ENCODE measurements at places on chromosomes 3 and 15. TPM values are rescaled to one million over a fixed set of nuclear protein-coding genes. Genes with fewer than 3 reads are reported as not detected.

- peaks cover 1% of the 10 kb centered on the region for H3K36me3 ChIP-seq
- H3K4me1 ChIP-seq, result peaks cover 35% of the 10 kb centered on the region
- H3K4me3 ChIP-seq, result peak overlapping the region; percentile 88
- peak; percentile 5 for DNase-seq
Measured at GRCh38 chr3:50293079-50293801, 1.0 kb upstream of the IFRD2 start.

DNA sequence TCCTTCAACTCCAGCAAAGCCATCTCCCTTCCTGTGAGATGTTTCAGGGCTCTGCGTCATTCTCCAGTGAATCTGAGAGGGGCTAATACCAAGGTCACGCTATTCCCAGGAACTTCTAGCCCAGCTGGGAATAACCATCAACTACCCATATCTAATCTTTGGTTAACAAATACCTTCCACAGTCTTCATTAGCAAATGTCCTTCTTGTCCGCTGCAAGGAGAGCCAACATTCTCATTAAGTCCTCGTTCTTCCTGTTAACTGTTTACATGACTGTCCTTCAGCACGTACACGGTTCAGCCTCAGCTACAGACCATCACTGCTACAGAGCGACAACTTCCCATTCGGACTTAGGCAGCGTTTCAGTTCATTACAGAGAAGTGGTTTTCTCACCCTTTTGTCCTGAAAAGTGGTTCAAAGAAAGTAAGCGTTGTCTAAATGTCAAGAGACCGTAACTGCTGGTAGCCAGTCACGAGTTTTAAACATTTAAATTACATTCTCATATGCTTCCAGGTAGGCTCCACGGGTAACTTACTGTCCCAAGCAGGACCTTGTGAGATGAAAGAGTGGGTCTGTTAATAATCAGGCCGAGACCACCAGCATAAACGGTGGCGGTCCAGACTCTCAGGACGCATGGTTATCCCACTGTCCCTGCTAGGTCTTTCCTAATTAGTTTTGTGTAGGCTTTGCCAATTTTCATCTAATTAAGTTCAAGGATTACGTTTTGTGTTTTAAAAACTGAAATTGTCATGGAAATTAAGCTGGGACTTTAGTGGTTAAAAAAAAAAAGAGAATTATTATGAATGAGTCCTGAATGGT is 63.8 kb downstream of the CHSY1 start:
- DNase-seq, result no peak
- H3K27me3 ChIP-seq, result no peaks in the 10 kb centered on the region
- H3K27ac ChIP-seq, result peak overlapping the region; percentile 82

DNA sequence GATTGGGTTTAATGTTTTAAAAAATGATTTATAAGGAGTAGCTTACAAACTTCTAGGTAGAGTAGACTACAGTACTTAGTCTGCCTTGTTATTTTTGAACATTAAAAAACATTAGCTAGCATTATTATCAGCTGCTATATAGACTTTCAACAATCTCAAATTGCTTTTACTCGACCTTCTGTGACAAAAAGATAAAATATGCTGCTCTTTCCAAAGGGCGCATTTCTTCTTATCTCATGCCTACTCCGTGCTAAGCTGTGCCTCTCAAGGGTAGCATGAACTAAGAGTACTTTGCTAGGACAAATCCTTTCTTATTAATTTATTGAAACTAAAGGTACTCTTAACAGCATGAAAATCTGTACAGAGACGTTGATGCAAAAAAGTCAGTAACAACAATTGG is 71.3 kb downstream of the SPRED1 start:
- peaks cover 7% of the 10 kb centered on the region for H3K27me3 ChIP-seq
- no peak overlapping the region for H3K4me3 ChIP-seq
- H3K36me3 ChIP-seq, result no peaks in the 10 kb centered on the region
- DNase-seq, result no peak

GRCh38 chr3:167209011-167209410 is 171.1 kb downstream of the ZBBX start:
- no peaks in the 10 kb centered on the region for H3K4me1 ChIP-seq
- H3K27me3 ChIP-seq, result no peaks in the 10 kb centered on the region
- DNase-seq, result no peak
- no peak overlapping the region for H3K4me3 ChIP-seq
- no peaks in the 10 kb centered on the region for H3K36me3 ChIP-seq

DNA sequence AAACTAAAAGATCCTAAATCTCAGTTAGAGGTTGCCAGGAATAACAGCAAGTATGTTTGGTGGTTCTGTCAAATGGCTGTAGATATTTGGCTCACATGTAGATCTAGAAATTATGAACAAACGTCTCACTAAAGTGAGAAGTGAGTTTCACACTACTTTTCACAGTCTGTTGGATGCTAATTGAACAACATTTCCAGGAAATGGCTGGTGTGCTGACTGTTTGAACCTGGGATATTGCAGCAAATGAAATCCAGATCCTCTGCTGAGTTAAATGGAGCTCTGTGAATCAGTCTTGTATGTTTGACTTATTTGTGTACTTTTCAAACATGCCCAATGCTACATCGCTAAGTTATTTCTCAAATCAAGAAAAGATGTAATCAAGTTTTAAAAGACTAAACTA is 21.3 kb upstream of the RSL24D1 start:
- no peak for DNase-seq
- H3K36me3 ChIP-seq, result peaks cover 44% of the 10 kb centered on the region
- peaks cover 57% of the 10 kb centered on the region for H3K4me1 ChIP-seq
- no peak overlapping the region for H3K4me3 ChIP-seq
- no peak overlapping the region for H3K27ac ChIP-seq

GRCh38 chr3:103126115-103126514 is 691.3 kb downstream of the ZPLD1 start:
- no peak for DNase-seq
- no peak overlapping the region for H3K27ac ChIP-seq
- no peak overlapping the region for H3K4me3 ChIP-seq
- no peaks in the 10 kb centered on the region for H3K36me3 ChIP-seq
- H3K4me1 ChIP-seq, result no peaks in the 10 kb centered on the region

DNA sequence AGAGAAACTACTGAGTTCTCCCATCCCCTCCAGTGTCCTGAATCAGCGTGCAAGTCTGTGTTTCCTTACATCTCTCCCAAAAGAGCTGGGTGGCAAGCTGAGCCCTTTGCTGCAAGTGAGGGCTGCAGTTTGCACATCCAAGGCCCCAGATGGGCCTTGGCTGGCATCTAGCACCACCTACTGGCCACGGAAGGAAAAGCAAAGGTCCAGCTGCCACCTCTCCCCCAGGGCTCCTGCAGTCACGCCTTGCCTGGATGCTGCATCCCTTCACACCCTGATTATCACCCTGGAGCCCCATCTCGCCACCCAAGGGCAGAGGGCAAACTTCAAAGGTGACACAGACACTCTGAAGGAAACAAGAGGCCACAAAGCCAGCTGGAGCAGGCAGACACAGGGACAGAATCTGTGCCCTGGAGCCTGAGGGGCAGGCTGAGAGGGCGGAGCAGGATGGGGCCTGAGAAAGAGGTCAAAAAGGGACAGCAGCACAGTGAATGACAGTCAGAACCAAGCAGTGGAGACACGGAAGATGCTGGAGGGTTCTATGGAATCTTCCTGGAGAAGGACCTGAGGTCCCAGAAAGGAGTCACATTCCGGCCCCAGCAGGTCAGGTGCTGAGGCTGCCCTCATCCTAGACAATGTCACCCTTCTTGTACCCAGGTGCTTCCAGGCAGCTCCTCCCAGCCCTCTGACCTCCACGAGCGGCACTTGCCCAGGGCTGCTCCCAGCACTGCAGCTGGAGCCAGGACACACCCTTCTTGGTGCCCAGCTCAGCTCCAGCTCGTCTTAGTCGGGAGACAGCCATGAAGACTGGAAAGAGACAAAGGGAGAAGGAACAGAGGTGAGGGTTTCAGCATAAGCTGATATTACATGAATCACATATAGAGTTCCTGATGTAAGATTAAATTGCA is 18.3 kb upstream of the NTRK3 start:
- peaks cover 8% of the 10 kb centered on the region for H3K27me3 ChIP-seq
- H3K4me3 ChIP-seq, result no peak overlapping the region
- DNase-seq, result peak; percentile 64
- no peaks in the 10 kb centered on the region for H3K36me3 ChIP-seq
- no peaks in the 10 kb centered on the region for H3K4me1 ChIP-seq

- H3K27ac ChIP-seq, result no peak overlapping the region
- no peak overlapping the region for H3K4me3 ChIP-seq
- no peaks in the 10 kb centered on the region for H3K36me3 ChIP-seq
- DNase-seq, result no peak
- no peaks in the 10 kb centered on the region for H3K4me1 ChIP-seq
Measured at GRCh38 chr3:103976931-103977339, 1389.8 kb upstream of the ALCAM start.

- peaks cover 32% of the 10 kb centered on the region for H3K36me3 ChIP-seq
- DNase-seq, result no peak
- no peaks in the 10 kb centered on the region for H3K4me1 ChIP-seq
- no peak overlapping the region for H3K27ac ChIP-seq
Measured at GRCh38 chr3:171142985-171143384, 116.5 kb upstream of the SLC2A2 start.

DNA sequence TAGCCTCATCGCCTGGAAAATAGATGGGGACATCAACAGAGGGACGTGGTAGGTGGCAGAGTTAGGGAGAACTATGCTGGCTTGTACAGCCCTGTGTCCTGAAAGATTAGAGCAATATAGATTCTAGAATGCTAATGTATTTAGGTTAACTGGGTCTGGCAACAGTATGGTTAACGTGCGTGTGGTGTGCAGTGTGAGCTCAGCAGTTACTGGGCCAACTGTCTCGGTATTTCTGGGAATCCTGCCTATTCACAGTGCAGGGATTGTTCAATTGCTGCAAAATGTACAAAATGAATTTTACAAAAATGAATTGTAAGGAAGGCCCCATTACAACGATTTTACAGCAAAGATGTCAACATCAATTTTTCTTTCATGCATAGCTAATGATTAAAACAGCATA is 20.6 kb downstream of the MEIS2 start:
- H3K36me3 ChIP-seq, result no peaks in the 10 kb centered on the region
- H3K27me3 ChIP-seq, result no peaks in the 10 kb centered on the region
- H3K27ac ChIP-seq, result no peak overlapping the region
- no peak for DNase-seq

- H3K27me3 ChIP-seq, result no peaks in the 10 kb centered on the region
- no peak overlapping the region for H3K27ac ChIP-seq
- no peaks in the 10 kb centered on the region for H3K36me3 ChIP-seq
- no peak for DNase-seq
- no peak overlapping the region for H3K4me3 ChIP-seq
- H3K4me1 ChIP-seq, result no peaks in the 10 kb centered on the region
Measured at GRCh38 chr3:103614719-103615118, 1179.9 kb downstream of the ZPLD1 start.

GRCh38 chr15:56049577-56049976 is 56.2 kb upstream of the NEDD4 start:
- H3K27ac ChIP-seq, result no peak overlapping the region
- H3K4me1 ChIP-seq, result peaks cover 3% of the 10 kb centered on the region
- no peak overlapping the region for H3K4me3 ChIP-seq
- H3K36me3 ChIP-seq, result no peaks in the 10 kb centered on the region
- H3K27me3 ChIP-seq, result peaks cover 7% of the 10 kb centered on the region
- DNase-seq, result no peak

DNA sequence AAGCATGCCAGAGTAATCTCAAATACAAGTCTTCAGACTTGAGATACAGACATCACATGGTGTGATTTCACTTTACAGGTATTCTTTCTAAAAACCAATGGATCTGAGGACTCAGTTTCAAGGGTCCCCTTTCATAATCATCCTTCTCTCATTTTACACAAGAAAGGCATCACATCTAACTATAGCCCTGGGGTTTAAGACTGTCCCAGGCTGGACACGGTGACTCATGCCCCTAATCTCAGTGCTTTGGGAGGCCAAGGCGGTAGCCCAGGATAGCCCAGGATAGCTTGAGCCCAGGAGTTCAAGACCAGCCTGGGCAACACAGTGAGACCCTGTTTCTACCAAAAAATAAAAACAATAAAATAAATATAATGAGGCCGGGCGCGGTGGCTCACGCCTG is 36.4 kb downstream of the UBP1 start:
- peaks cover 54% of the 10 kb centered on the region for H3K36me3 ChIP-seq
- H3K27ac ChIP-seq, result no peak overlapping the region
- no peaks in the 10 kb centered on the region for H3K4me1 ChIP-seq
- no peaks in the 10 kb centered on the region for H3K27me3 ChIP-seq

DNA sequence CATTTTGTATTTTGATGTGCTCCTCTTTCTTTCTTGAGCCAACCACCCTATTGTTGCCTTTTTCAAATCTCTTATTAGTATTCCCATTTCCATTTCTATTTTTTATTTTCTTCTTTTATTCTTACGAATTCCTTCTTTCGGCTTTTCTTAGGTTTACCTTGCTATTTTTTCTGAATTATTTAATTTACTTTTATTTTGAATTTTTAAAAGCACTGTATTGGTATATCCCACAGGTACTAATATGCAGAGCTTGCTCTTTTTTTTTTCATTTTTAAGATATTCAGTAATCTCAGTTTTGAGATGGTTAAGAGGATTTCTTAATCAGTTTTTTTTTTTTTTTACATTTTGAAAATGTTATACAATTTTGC is 18.4 kb upstream of the MCF2L2 start:
- H3K27me3 ChIP-seq, result peaks cover 21% of the 10 kb centered on the region
- peaks cover 12% of the 10 kb centered on the region for H3K36me3 ChIP-seq
- no peak overlapping the region for H3K27ac ChIP-seq
- H3K4me1 ChIP-seq, result peaks cover 24% of the 10 kb centered on the region
- H3K4me3 ChIP-seq, result peak overlapping the region; percentile 94

- no peak overlapping the region for H3K27ac ChIP-seq
- H3K4me3 ChIP-seq, result no peak overlapping the region
- H3K36me3 ChIP-seq, result no peaks in the 10 kb centered on the region
- no peaks in the 10 kb centered on the region for H3K27me3 ChIP-seq
- no peaks in the 10 kb centered on the region for H3K4me1 ChIP-seq
Measured at GRCh38 chr15:37926136-37926535, 8.3 kb upstream of the TMCO5A start.

Gene NR1I2
- not detected for total RNA-seq

Gene SLC12A1
- not detected for total RNA-seq

Gene BCHE
- total RNA-seq, result not detected

Data from activated CD4-positive, alpha-beta T cell treated with anti-CD3 and anti-CD28 coated beads, Interleukin-2, amount 10 ng/mL, durations not matched to agents 7 days and 5 days (primary cell).